EH (cell line): ENCODE measurements at places on chromosomes 1 and 21.

GRCh38 chr1:220974431-220974830 lies 95.2 kb downstream of the HLX start:
- no peak for DNase-seq

- DNase-seq = peak; percentile 76
These were observed 5.0 kb upstream of the AHCYL1 start for GRCh38 chr1:109979489-109980091.

GRCh38 chr1:19140465-19140864 lies 69.6 kb downstream of the UBR4 start:
- no peak for DNase-seq

DNA sequence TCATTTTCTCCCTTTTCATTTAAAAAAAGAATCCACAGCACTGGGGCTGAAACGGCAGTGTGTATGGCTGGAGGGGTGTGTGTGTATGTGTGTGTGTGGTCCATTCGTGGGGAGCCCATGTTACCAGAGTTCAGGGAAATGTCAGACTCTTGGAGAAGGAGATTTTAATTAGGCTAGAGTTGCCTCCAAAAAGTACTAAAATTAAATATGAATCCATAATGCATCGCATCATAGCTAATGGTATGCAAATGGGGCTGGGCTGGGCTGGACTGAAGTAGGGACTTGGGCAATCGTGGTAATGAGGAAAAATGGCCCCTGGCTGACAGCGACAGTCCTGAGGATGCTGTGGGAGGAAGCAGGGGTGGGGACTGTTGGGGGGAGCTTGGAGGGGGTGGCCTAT lies 24.8 kb downstream of the GRIK3 start:
- DNase-seq = no peak

DNA sequence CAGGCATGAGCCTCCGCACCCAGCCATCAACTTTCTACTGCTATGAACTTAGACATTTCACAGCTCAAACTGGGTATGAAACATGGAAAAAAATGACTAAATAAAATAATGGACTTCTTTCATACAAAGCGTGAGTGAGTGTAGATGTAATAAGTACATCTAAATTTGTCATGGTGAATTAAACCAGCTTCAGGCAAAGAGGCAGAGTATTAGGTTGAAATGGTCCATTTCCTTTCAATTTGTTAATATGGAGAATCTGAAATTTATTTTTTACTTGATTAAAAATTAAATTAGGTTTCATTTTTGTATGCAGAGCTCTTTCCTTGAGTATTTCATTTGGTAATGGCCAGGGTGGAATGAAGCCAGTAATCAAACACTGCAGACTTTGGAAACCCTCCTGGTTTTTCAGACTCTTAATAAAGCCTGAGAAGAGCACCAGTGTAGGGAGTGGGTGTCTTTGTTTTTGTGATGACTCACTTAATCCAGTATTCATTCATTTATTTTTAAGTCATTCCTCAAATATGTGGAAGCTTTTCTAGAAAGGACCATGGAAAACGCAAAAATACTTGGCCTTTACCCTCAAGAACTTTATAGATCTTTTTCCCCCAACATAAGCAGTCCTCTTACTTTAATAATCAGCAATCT lies 49.2 kb downstream of the ALG14 start:
- DNase-seq = peak; percentile 94

GRCh38 chr1:167262836-167263235 lies 42.1 kb downstream of the POU2F1 start:
- DNase-seq = no peak

DNA sequence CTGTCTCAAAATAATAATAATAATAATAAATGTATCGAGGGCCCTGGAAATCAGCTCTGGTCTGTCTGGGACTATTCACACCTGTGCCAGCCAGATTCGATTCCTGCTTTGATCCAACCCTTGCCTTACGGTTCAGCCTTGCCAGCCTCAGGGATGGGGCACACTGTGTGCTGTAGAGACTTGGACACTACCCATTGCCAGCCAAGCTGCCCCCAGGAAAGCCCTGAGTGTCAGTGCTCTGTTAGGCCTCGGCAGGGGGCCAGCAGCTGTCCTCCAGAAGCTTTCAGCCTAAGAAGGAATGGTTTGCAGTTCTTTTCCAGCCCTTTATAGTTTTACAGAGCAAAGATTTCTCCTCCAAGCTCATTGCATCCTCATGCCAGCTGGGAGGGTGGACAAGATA lies 96.2 kb upstream of the RUNX3 start:
- DNase-seq = no peak

- no peak for DNase-seq
These were observed 22.3 kb upstream of the ZZZ3 start for GRCh38 chr1:77704736-77705135.

- no peak for DNase-seq
These were observed 332.1 kb downstream of the KIF26B start for GRCh38 chr1:245486775-245487470.

DNA sequence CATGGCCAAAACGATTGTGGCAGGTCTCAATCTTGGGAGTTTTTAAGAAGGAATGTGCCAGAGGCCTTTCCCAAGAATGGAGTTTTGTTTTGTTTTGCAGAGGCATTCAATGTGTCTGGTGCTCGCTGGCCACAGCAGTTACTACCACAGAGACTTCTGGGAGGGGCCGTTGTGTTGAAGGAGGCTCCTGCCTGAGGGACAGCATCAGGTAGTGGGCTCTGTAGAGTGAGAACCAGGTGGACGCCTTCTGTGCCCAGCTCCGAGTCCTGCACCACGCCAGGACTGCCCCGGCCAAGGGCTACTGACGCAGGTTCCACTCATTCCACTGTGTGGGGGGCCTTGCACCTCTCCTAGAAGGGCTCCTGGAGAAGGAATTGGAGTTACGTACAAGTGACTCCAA lies 44.9 kb upstream of the RBM15 start:
- no peak for DNase-seq

DNA sequence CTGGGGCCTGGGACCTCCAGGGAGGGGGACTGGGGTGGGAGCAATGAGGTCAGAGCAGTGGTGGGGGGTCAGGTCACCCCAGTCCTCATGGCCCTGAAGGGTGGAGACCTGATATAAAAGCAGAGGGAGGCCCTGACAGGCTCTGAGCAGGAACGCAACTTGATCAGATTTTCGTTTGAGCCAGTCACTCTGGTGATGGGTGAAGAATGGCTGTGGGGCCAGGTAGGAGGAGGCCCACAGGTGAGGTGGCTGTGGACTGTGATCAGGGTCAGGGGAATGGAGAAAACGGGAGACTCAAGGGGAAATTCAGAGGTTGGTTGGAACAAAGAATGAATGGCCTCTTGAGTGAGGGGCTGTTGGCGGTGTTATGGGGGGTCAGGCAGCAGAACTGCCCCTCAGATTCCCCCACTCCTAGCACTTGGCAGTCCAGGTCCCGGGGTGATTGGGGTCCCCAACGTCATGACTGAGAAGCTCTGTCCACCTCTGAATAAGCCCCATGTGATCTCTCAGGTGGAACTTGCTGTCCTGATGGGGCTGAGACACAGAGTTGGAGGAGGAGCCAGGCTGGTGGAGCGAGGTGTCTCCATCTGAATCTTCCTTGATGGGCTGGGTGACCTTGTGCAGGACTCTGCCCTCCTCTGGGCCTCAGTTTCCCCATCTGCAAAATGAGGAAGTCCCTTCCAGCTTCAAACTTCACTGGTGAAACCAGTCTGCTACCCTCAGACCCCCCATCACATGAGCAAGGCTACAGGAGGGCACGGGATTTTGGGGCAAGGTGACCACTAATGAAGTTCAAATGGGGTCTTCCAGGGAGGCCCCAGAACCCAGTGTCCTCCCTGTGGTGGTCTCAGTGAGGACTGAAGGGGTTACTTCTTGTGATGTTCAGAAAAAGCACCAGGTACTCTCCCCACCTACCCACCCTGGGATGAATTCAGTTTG lies 683.0 kb downstream of the MATN1 start:
- no peak for DNase-seq

GRCh38 chr1:77279929-77280328 lies 1.9 kb upstream of the AK5 start:
- no peak for DNase-seq

DNA sequence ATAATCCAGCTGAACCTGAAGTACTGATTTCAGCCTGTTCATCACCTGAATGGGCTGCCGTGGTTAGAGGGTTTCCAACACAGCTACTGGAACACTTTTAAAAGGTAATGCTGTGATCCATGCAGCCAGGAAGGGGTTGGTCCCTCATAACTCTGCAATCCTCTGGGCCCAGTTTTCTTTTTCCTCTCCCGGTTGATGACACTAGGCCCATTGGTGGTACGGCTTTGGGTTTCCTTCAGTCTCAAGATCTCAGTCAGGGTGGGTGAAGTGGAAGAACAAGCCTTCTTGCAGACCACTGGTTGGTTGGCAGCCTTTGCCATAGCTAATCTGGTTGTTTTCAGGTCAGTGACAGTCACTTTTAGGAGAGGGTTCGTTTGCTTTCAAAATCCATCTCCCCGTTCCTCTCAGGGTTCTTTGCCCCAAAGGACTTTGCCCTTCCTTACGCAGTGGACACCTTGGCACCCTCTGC lies 502 bp upstream of the SLC35A3 start:
- no peak for DNase-seq

DNA sequence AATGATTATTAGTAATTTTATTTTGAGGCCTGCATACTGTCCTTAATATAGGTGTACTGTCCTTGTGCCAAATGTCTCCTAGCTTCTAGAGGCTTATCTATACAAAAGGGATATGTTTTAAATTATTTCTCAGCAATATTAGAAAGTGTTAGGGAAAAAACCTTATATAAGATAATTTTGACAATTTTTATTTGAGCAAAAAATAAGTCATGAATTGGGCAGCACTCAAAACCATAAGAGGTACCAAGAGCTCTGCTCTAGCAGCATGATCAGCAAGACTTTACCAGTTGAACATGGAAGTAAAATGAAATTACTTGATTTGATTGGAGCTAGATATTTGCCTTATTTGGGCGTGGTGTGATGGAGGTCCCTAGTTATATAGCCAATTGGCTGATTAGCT lies 157.1 kb downstream of the PTBP2 start:
- no peak for DNase-seq

GRCh38 chr1:57844382-57844980 lies 420.6 kb upstream of the DAB1 start:
- no peak for DNase-seq

- no peak for DNase-seq
These were observed 303.6 kb downstream of the MATN1 start for GRCh38 chr1:30419831-30420230.

DNA sequence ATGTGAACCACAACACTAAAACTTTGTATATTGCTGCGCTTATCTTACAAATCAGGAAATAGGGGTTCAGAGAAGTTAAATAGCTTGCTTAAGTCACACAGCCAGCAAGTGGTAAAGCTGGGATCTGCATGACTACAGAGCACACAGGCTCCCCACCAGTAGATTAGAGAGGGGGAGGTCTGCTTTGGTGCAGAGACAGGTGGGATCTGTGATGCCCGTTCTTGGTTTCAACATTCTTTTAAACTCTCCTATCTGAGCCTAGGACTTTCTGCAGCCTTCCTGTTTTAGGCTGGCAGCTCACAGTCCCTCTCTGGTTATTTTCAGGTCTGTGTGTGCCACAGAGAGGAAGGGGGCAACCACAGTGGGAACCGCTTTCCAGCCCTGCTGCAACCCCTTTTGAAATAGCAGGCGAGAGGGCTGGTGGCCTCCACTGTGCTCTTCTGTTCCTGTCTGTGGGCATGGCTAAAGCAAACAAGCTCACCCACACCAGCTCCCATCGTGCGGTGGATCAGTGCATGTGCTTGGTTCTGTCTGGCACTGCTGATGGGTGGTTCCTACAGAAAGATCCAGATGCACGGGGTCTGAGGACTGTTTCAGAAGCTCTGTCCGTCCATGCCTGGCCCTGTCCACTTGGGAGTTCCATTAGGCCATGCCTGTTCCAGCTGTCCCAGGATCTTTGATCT lies 1.7 kb upstream of the IL6R start:
- DNase-seq = no peak

DNA sequence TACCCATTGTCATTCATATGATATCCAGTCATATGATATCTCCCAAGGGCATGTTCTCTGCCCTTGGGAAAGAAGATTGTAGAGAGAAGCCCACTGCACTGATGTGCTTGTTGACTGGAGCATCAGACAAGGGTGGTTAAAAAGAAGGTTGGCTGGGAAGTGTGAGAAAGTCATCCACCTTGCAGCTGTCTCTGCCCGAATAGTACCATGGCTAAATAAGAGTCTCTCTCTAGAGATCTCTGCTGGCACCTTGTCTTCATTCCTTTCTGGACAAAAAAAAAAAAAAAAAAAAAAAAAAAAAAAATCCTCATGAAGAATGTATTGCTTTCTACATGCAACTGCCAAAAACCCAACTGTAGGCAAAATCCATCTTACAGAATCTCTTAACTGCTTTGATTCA lies 349.7 kb upstream of the ESRRG start:
- no peak for DNase-seq

- no peak for DNase-seq
These were observed 57.8 kb upstream of the C1orf53 start for GRCh38 chr1:197844651-197845050.

GRCh38 chr1:179437171-179437570 lies 71.4 kb downstream of the AXDND1 start:
- no peak for DNase-seq

- DNase-seq = no peak
These were observed 2.6 kb downstream of the NME7 start for GRCh38 chr1:169364948-169365347.

GRCh38 chr1:7104339-7104738 lies 319.1 kb downstream of the CAMTA1 start:
- no peak for DNase-seq

GRCh38 chr1:89532228-89532627 lies 7.6 kb downstream of the LRRC8B start:
- DNase-seq = no peak

GRCh38 chr1:180594723-180595122 lies 36.0 kb downstream of the OVAAL start:
- no peak for DNase-seq

GRCh38 chr1:109231066-109231465 lies 17.3 kb downstream of the SARS1 start:
- no peak for DNase-seq

DNA sequence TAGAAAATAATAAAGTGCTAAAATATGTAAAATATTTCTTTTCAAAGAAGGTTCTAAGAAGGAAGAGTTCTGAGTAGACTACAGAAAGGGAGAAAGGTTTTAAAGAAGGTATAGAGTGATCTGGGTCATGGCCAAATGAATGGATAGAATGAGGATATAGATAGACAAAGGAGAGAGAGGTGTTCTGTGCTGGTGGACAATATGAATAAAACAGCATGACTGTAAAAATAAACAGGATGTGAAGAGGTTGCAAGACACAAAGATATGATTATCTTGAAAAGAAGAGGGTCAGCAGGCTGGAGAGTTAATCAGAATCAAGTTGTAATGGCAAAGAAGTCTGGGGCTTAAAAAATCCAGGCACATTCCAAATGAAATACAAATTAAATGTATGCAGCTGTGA lies 86.7 kb upstream of the GNG4 start:
- DNase-seq = no peak

- no peak for DNase-seq
These were observed 49.0 kb upstream of the LRP8 start for GRCh38 chr1:53376742-53377437.

GRCh38 chr1:28966617-28967016 lies 52.2 kb downstream of the EPB41 start:
- DNase-seq = no peak
